NCI-H69 (cell line): ENCODE measurements at places on chromosomes 4 and X.
A peak's percentile ranks its signal among the peaks of the same experiment; 100 is the strongest.

DNA sequence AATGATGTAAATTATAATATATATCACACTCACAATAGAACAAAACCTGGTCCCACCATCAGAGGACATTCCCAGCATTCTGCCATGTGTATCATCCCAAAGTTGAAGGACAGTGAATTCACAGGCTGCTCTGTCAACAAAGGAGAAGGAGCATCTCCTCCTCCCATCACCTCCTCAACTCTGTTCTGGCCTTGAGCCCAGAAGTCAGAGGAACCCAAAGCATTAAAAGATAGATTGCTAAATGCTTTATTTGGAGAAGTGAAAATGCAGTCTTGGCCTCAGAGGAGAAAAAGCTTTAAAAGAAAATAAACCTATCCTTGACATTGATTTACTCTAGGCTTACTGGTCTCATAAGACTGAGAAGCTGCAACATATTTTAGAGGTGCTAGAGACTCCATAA lies 268.8 kb upstream of the RASGEF1B start:
- DNase-seq: peak; percentile 66

DNA sequence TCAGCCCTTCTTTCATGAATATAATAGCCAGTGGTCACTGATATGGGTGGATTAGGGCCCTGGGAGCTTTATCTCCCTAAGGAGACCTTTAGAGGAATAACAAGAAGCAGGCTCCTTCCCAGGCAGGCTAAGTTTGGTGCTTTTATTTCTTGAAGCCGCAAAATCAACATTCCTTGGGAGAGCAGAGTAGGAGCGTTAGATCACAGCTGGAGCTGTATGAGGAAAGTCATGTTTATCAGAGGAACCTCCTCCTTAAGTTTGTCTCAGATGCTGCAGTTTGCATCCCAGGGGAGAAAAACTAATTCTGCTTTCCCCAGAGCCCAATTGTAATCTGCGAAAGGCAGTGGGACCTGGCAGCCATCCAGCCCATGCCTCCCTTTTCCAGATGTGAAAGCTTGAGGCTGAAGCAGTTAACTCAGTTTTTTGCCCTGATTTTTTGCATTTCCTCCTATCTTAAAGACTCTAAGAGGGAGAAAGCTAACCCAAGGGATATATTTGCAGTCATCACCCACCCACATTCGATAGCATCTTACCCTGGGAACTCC lies 186.0 kb upstream of the FRMPD4 start:
- no peak for DNase-seq

DNA sequence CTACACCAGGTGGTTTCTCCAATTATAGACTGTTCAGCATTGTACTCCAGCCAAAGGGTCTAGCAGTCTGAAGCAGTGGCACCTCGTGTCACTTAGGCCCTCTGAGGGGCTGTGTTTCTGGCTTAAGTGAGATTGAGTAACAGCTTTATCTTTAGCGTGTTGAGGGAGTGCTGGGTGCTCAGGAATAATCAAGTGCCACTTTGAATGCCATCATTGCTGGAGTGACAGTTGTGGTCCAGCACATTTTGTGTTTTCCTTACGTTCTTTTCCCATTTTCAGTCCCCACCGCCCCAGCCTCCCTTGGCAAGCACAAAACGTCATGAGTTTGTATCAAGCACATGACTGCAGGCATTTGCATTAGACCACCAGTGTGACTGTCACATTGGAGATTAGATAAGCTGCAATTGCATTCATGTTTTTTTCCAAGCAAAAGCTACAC lies 58.7 kb downstream of the FNIP2 start:
- DNase-seq: no peak

DNA sequence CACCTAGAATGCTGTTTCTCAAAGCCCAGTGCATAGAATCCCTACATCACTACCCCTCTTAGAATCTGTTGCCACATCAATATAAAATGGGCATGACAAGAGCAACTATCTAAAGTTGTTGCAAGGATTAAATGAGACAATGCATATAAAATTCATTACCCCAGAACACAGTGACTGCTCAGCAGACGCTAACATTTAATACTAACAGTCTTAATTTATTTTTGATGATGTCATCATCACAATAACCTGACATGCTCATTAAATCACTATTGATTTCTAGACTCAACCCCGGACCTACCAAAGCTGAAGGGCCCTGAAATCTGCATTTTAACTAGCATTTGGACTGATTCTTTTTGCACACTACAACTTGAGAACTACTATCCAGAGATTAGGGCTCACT lies 3.9 kb downstream of the ARSJ start:
- no peak for DNase-seq

GRCh38 chrX:37509349-37509748 lies 62.1 kb upstream of the LANCL3 start:
- DNase-seq: peak; percentile 11

- DNase-seq: peak; percentile 15
These were observed 1.7 kb downstream of the FAM120C start for GRCh38 chrX:54181202-54181953.

DNA sequence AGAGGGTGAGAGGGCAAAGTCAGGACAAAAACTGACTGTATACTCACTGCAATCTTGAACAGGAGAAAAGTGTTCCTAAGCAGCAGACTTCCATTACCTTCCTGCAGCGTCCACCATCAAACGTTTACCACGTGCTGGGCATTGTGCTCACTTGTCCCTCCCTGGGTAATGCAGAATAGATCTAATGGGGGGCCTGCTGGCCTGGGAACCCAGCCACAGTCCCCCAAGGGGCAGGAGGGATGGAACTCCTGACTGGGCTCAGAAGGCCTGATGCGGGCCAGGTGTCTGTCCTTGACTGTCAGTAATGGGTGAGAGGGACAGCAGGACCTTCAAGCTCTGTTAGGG lies 37.6 kb upstream of the FAM156A start:
- DNase-seq: no peak

DNA sequence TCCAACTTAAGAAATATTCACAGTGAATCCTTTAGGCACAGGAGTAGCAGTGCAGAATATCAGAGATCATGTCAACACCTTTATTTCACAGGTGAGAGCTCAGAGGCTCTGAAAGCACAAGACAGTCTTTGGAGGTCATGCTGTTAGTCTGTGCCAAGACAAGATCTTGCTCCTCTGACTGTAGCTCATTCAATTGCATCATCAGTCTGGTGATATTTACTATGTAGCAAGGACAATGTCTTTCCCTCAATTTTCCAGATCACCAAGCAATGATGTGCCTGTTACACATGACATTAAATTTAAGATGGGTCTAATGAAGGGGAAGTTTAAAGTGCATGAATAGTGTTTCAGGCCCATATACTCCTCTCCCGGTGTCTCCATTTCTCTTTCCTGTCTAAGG lies 277.5 kb downstream of the IL15 start:
- DNase-seq: peak; percentile 44

DNA sequence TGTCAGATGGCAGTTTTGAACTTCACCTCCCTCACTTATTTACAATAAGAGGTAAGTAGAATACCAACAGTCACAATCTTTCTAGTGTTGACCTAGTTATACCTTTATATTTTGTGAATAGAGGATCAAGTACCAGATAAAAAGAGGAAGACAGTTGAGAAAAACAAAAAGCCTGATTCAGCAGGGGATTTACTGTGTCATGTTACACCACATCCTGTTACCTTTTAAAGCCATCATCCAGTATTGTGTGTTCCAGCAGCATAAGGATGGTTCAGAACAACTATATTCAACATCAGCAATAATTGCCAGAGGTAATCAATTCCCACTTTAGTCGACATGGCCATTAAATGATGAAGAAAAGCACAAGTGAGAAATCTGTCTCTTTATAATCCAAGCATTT lies 21.3 kb upstream of the CXCL6 start:
- DNase-seq: no peak

DNA sequence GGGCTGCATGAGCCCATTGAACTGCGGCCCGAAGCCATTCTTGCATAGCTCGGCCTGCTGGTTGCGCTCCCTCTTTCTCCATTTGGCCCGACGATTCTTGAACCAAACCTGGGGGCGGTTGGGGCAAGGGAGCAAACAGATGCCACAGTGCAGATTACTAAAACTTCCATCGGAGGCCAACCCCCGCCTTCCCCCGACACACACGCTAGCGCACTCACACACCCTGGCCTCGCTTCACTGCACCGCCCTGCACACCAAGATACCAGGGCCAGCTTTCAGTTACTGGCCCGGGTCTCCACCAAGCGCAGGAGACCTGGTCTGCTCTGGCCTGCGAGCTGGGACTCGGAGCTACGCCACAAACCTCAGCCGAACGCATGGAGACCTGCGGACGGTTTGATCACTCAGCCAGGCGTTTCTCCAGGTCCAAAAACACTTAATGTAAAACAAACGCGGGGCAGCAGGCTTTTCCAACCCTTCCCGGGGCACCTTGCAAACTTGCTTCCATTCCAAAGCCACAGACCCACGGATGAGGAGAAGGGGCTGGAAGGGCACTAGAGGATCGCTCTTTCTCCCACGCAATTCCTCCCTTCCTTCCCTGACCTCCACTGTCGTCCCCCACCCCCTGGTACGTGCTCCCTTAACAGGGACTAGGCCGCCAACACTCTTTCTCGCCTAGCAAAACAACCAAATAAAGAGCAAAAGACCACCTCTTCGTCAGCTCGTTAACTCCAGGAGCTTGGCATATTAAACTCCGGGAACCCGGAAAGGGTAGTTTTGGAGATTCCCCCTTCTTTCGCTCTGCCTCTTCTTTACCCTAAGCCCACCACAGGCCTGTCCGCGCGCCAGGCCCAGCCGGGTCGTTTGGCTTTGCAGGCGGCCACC lies 4.1 kb downstream of the PITX2 start:
- DNase-seq: no peak

GRCh38 chrX:97597954-97598353 lies 714.2 kb downstream of the RPA4 start:
- no peak for DNase-seq

- DNase-seq: no peak
These were observed 62.0 kb downstream of the CNGA2 start for GRCh38 chrX:151796576-151796975.

DNA sequence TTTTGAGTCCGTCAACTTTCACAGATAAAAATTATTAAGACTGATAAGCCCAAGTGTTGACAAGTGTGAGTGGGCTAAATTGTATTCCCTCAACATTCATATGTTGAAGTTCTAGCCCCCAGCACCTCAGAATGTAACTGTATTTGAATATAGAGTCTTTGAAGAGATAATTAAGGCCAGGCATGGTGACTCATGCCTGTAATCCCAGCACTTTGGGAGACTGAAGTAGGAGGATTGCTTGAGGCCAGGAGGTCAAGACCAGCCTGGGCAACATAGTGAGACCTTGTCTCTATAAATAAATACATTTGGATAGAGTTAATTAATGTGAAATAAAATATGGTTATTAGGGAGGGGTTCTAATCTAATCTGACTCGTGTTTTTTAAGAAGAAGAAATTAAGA lies 29.7 kb upstream of the SLC25A4 start:
- no peak for DNase-seq

DNA sequence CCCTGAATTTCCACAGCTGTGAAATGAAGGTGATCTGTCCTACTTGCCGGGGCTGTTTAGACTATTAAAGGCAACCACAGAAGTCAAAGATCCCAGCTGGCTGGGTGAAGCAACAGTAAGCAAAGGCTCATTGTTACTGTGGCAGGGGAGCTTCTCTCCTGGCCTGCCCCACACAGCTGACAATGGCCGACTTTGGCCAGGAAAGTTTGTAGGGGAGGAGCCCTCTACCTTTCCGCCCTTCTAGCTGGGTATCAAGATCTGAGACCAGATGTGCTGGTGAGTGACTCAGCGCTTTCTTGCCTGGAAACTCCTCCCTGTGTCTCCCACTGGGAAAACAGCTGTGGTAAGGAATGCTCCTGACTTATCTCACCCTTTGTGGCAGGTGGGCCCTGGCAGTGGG lies 21.1 kb downstream of the RASSF6 start:
- peak; percentile 86 for DNase-seq

GRCh38 chr4:1746919-1747602 lies 25.7 kb downstream of the TACC3 start:
- no peak for DNase-seq

DNA sequence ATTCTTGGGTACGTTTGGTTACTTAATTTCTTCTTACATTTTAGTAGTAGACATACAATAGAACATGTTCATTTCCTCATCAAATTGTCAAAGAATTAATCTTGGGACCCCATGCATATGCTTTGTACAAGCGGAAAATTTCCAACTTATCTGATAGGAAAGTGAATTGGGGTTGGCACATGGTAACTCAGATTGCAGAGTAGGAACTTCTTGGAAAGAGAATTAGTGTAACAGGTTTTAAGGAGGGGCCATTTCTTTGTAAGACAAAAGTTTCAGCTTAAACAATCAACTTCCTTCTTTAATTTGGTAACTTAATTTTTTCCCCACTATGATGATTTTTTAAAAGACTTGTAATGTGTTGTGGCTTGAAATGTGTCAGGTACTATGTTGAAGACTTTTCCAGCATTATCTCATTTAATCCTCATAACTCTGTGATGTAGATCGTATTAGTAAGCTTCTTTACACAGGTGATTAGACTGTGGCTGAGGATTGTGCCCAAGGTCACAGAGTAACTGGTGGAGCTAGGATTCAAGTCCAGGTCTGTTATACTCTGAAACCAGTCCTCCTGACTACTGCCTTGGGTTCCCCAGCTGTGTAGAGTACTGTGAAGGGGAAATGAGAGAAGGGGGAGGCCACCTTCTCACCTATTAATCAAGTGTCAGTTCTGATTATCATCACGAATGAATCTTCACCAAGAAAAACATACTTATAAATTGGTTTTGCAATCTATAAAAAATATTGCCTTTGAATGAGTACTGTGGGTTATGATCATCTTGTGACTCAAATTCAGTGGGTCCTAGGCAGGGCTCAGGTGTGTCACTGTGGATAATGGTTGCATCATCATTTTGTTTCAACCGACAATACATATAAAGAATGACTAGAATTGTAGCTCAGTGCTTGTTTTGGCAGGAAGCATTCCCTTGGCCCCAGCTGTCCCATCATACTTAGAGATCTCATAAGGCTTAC lies 4.3 kb downstream of the GK start:
- peak; percentile 34 for DNase-seq

GRCh38 chrX:80578517-80579105 lies 158.4 kb downstream of the TENT5D start:
- DNase-seq: no peak

GRCh38 chr4:72846280-72847111 lies 223.0 kb downstream of the COX18 start:
- no peak for DNase-seq

GRCh38 chr4:99552872-99553271 lies 11.0 kb downstream of the TRMT10A start:
- DNase-seq: no peak

DNA sequence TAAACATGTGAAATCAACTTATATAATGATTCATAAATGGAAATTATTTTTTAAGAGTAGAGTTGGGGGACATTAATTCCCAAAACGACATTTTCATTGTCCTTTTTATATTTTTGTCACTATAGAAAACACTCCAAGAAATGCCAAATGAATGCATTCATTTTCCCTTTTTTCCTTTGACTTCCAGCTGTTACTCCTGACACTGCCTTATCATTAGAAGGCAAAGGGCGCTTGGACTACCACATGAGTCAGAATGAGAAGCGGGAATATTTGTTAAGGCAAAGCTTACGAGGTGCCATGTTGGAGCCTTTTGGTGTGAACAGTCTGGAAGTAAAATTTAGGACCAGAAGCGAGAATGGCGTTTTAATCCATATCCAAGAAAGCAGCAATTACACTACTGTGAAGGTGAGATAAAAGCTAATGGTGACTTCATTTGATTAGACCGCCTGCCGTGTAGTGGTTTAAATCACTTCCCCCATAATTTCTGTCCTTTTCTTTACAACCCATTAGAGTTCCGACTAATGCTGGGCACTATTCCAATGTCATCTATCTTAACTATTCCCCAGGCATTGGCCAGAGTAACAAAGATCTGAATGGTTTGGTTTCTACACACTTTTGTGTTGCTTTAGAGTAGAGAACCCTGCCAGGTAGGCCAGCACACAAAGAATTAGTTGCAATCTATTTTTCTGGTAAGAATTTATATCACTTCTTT lies 166.7 kb downstream of the FAT4 start:
- peak; percentile 97 for DNase-seq
